A673 (cell line): ENCODE measurements at places on chromosomes 13 and 19.

DNA sequence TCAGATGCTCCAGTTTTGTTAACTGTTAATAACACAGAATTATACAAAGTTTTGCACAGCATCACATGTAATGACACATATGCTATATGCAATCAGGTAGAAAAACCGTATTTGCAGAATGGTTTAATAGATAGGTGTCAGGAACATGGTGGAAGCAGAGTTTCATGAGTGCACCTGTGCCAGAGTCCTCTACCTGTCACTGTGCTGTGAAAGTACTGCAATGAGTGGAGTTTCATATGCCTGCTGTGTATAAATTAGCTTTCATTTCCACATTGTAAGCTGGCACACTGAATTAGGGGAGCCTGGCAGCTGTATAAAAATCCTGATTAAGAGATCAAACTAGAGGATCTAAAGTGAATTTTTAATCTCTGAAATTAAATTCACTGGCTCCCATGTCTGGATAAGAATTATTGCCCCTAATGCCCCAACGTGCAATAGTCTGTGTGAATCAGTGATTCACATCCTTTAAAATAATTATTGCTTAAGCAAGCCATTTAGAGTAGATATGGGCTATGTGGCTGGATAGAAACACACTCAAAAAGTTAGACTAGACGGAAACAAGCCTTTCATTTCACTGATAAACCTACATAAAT, 8.5 kb upstream of the EEF1AKMT1 start:
- DNase-seq = no peak

DNA sequence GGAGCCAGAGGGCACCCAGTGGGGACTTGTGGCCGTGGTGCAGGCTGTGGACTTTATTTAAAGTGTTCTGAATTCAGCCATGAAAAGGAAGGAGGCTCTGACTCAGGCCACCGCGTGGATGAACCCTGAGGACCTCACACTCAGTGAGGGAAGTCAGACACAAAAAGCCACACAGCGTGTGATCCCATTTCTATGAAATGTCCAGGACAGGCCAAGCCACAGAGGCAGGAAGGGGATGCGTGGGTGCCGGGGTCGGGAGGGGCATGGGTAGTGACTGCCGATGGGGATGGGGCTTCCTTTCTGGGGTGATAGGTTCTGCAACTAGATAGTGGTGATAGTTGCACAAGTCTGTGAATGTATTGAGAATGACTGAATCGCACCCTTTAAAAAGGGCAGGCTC, 8.7 kb upstream of the ZBTB7A start:
- DNase-seq = no peak

- DNase-seq = no peak
Measured at GRCh38 chr19:3708207-3708931, at the start of gene TJP3. TJP3 (plus strand) TSS chr19:3708384; CDS start chr19:3728433, 20,049 bp downstream.

DNA sequence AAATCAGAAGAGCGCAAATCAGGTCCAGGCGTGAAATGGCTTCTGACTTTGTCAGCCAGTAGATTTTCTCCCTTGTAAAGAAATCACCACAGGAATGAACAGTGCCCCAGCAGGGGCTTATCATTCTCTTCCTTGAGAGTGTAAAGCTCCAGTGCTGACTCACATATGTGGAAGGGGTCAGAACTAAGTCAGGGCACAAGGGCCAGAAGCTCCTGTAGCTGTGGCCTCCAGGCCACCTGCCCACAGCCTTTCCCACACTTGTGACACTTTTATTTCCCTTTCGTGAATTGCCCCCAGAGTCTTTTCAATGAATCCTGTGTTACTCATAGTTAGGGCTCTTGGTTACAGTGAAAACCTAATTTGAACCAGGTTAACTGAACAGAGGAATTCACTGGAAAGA, 99.6 kb downstream of the SUCLA2 start:
- DNase-seq = peak; percentile 26

DNA sequence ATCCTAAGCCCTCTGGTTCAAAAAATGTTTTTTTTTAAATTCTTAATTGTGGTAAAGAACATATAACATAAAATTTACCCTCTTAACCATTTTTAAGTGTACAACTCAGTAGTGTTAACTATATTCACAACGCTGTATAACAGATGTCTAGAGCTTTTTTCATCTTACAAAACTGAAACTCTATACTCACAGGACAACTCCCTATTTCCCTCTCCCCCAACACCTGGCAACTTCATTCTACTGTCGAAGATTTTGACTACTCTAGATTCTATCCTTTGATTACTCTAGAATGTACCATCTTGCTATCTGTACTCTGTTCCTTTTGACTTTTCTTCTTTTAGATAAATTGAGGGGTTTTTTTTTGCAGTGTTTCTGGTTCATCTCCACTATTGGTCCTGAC, 200.4 kb downstream of the KLF12 start:
- DNase-seq = no peak

- no peak for DNase-seq
Measured at GRCh38 chr19:58560007-58560887, 1.8 kb upstream of the UBE2M start.

- DNase-seq = peak; percentile 49
Measured at GRCh38 chr19:55390461-55390880, 4.7 kb downstream of the RPL28 start.

DNA sequence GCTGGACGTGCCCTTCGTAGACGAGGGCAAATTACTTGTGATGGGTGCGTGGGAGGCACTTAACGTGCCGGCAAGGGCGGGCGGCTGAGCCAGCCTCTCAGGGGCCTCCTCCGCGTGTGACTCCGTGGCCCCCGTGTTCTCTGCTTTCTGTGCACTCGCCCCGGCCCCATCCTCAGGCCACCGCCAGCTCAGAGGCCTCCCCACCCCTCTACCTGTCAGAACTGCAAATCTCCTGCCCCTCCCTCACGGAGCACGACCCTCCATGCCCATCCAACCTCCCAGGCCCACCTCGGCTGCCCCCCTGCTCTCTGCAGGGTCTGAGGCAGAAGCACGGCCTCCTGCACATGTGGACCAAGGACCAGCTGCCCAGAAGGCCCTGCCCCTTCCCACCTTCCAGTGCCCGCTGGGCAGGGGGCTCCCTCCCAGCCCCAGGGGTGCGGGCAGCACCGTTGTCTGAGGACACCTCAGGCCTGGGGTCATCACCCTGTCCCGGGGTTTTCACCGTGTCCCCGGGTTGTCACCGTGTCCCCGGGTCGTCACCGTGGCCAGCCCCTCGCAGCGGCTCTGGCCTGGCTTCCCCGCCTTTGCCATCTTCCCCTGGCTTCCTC, 44.5 kb downstream of the TMEM255B start:
- no peak for DNase-seq

GRCh38 chr19:2623798-2624197, 78.7 kb downstream of the GNG7 start:
- DNase-seq = no peak

GRCh38 chr13:57640607-57641006, 9.1 kb downstream of the PCDH17 start:
- peak; percentile 88 for DNase-seq

GRCh38 chr13:76630629-76631230, 255.5 kb downstream of the KCTD12 start:
- DNase-seq = no peak

DNA sequence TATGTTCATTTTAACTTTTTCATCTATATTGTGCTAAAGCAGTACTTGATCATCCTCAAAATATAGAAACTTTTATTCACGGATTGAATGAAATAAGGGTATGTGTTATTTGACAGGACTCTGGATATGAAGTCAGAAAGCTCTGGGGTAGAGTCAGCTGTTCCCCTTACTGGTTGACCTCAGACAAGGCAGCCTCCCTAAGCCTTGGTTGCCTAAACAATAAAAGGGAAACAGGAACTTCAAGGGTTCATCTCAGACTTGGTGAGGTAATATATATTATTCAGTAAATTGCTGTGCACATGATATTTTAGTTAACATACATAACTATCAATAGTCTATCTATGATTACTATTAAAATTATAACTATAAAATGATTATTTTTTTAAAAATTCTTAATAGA, 13.6 kb downstream of the POLR1D start:
- DNase-seq = no peak

GRCh38 chr19:43804432-43804831, 2.2 kb upstream of the LYPD5 start:
- peak; percentile 35 for DNase-seq

DNA sequence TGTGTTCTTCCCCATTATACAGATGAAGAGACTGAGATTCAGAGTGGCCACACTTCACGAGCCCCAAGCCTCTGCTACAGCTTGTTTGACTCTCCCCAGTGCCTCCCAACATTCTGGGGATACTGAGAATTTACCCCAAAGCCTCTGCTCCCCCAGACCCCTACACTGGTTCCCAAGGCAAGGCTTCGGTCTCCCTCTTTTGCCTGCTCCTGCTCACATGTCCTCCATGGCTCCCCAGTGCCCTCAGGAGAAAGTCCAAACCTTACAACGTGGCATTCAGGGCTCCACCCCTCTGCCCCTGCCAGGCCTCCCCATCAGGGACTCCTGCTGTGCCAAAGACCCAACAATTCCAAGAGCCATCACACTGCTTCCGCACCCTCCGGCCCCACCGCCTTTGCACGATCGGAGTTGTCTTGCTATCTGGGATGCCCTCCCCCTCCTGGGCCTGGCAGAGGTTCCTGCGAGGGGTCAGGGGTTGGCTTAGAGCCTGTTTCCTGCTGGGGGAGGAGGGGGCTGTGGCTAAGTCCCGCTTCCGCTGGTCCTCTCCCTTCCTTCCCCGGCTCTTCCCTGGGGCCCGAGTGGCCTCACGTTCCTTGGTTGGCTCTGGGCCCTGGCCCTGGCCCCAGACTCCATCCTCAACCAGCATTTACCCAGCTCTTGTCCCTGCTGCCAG, 15.4 kb downstream of the GTPBP3 start:
- no peak for DNase-seq

GRCh38 chr13:100460266-100460665, 128.3 kb downstream of the GGACT start:
- no peak for DNase-seq
